ENCODE measurements at places on chromosomes 4 and X. TPM values are rescaled to one million over a fixed set of nuclear protein-coding genes. Genes with fewer than 3 reads are reported as not detected.

DNA sequence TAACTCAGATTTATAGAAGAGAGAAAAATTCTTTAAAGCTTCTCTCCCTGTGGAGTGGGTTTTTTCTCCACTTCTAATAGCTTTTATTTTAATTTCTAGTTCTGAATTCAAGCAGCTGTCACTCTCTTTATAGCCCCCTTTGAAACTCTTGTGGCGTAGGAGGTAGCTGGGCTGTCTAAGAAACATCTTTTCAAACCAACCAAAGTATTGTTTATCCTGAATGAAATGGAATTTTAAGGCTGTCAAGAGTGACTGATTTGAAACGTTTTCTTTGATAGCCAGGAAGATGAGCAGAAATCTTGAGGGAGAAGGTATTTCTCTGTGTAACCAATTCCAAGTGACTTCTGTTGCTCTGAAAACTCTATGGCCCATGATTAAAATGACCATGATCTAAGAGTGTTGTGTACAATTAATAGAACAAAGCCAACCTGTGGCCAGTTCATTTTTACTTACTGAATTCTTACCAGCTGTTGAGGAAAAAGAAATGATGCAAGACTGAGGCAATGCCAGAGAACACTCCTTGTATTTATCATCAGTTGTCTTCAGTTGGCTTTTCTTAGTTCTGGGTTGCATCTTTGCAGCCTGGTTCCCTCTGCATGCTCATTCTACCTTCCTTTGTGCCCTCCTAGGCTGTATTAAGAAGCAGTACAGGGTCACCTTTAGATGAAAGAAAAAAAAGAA lies 298.4 kb downstream of the ARHGAP10 start:
- H3K36me3 ChIP-seq = peaks cover 6% of the 10 kb centered on the region
- no peak overlapping the region for H3K4me3 ChIP-seq
- no peak overlapping the region for H3K27ac ChIP-seq

GRCh38 chr4:53011259-53011905 lies 149.3 kb downstream of the RASL11B start:
- H3K4me1 ChIP-seq = peaks cover 26% of the 10 kb centered on the region
- peaks cover 11% of the 10 kb centered on the region for H3K36me3 ChIP-seq
- no peaks in the 10 kb centered on the region for H3K27me3 ChIP-seq
- no peak for DNase-seq
- no peak overlapping the region for H3K27ac ChIP-seq

KLHL13 gene
- total RNA-seq = 0.07 TPM

- no peaks in the 10 kb centered on the region for H3K4me1 ChIP-seq
- H3K27me3 ChIP-seq = peaks cover 9% of the 10 kb centered on the region
- DNase-seq = no peak
- H3K4me3 ChIP-seq = no peak overlapping the region
- H3K27ac ChIP-seq = no peak overlapping the region
Measured at GRCh38 chr4:118337954-118338353, 14.8 kb downstream of the PRSS12 start.

- H3K4me1 ChIP-seq = no peaks in the 10 kb centered on the region
- H3K27me3 ChIP-seq = no peaks in the 10 kb centered on the region
- H3K4me3 ChIP-seq = no peak overlapping the region
- no peak for DNase-seq
- H3K36me3 ChIP-seq = no peaks in the 10 kb centered on the region
Measured at GRCh38 chr4:34202154-34202553, 2042.2 kb downstream of the ARAP2 start.

GRCh38 chr4:54539500-54540029 lies 118.2 kb upstream of the KIT start:
- no peaks in the 10 kb centered on the region for H3K36me3 ChIP-seq
- H3K27ac ChIP-seq = no peak overlapping the region
- H3K4me3 ChIP-seq = no peak overlapping the region
- peaks cover 2% of the 10 kb centered on the region for H3K4me1 ChIP-seq
- peaks cover 2% of the 10 kb centered on the region for H3K27me3 ChIP-seq

DNA sequence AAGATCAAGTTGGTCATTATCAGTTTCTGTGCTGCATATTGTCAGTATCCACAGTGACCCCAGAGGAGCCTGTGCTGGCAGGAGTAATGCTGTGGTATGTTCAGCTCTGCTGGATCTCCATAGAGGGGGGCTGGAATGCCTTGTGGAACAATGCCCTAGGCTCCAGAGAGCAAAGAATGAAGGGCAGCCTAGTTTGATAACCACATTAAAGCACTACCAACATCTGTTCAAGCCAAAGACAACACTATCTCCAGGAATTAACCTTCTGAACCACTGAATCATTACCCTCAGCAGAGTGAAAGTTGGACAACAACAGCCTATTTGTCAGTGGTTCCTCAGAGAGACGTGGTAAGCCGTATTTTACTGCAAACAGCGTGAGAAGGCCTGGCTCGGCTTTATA lies 192.3 kb upstream of the CXorf66 start:
- no peaks in the 10 kb centered on the region for H3K27me3 ChIP-seq
- no peaks in the 10 kb centered on the region for H3K4me1 ChIP-seq
- no peak overlapping the region for H3K4me3 ChIP-seq
- no peak for DNase-seq

TLR6 gene
- total RNA-seq = 1.4 TPM

DGAT2L6 gene
- total RNA-seq = not detected
